ENCODE measurements at places on chromosomes 7 and 10. TPM values are rescaled to one million over a fixed set of nuclear protein-coding genes. Genes with fewer than 3 reads are reported as not detected.

The KIF20B gene
- total RNA-seq: 2.0 TPM

The OR2AE1 gene
- 2.9 TPM for total RNA-seq

The H2BK1 gene
- total RNA-seq: not detected

The CFAP69 gene
- total RNA-seq: 14.0 TPM

The C10orf62 gene
- total RNA-seq: 1.2 TPM

The PTPRZ1 gene
- total RNA-seq: 5.1 TPM

The NACAD gene
- total RNA-seq: 11.1 TPM

The ASAH2 gene
- total RNA-seq: 0.41 TPM

The CLEC5A gene
- total RNA-seq: 3.7 TPM

- H3K4me1 ChIP-seq: no peaks in the 10 kb centered on the region
- H3K27me3 ChIP-seq: no peaks in the 10 kb centered on the region
- H3K36me3 ChIP-seq: no peaks in the 10 kb centered on the region
- no peak overlapping the region for H3K4me3 ChIP-seq
Measured at GRCh38 chr7:113774182-113774807, 144.5 kb downstream of the PPP1R3A start.

DNA sequence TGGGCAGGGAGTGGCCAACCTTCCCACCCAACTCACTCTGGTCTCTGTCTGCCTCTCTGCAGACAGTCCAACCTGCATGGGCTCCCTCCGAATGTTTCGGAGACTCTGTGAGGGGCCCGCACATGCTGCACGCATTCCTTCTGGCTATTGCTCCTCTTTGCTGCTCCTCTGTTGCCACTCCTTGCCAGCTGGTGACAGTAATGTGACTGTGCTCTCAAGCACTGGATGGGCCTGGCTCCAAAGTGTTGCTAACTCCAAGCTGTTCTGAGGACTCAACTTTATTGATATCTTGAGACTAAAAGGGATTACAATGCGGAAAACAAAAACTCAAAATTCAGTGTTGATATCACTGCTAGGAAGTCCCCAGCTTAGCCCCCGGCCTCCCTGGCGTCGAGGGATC is 105.4 kb upstream of the KIF5B start:
- H3K4me1 ChIP-seq: no peaks in the 10 kb centered on the region
- H3K27me3 ChIP-seq: no peaks in the 10 kb centered on the region
- H3K27ac ChIP-seq: no peak overlapping the region
- H3K36me3 ChIP-seq: no peaks in the 10 kb centered on the region
- H3K4me3 ChIP-seq: no peak overlapping the region

DNA sequence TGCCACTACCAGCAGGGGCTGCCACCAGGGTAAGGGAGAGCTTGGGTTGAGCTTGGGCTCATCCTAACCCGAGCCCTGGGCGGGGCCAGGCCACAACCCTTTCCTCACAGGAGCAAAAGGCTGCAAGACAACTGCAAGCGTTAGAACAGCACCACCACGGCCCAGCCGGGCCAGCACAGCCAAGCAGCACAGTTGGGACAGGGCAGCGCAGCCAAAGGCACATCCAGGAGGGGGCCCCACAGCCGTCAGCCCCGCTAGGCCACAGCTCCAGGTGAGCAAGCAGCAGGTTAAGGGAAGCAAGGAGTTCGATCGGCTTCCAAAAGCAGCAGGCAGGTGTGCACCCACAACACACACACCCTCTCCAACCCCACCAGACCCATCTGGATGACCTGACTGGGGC is 7.0 kb upstream of the NDST2 start:
- H3K27ac ChIP-seq: peak overlapping the region; percentile 81
- peaks cover 28% of the 10 kb centered on the region for H3K4me1 ChIP-seq
- no peaks in the 10 kb centered on the region for H3K27me3 ChIP-seq
- peaks cover 47% of the 10 kb centered on the region for H3K36me3 ChIP-seq

GRCh38 chr10:125134483-125134848 is 25.9 kb downstream of the CTBP2 start:
- no peak overlapping the region for H3K4me3 ChIP-seq
- H3K4me1 ChIP-seq: no peaks in the 10 kb centered on the region
- no peaks in the 10 kb centered on the region for H3K27me3 ChIP-seq
- H3K36me3 ChIP-seq: peaks cover 13% of the 10 kb centered on the region
- no peak overlapping the region for H3K27ac ChIP-seq
- DNase-seq: no peak

DNA sequence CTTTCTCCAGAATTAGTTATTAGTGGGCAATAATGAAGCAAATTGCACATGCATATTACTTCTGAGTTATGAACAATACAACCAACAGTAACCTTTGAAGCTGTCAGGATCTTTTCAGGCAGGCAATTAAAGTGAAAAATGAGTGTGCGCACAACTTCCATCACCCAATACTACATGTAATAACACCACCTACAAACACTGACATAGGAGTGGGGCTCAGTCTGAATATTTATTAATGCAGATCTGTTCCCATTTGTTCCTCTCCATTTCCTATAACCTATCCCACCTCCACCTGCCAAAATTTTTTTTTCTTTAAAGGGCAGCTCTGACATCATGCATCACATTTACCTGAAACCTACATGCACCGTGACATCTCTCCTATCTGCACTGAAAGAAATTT is 177.2 kb downstream of the JAZF1 start:
- DNase-seq: no peak
- H3K36me3 ChIP-seq: no peaks in the 10 kb centered on the region
- H3K27ac ChIP-seq: no peak overlapping the region
- H3K27me3 ChIP-seq: no peaks in the 10 kb centered on the region

DNA sequence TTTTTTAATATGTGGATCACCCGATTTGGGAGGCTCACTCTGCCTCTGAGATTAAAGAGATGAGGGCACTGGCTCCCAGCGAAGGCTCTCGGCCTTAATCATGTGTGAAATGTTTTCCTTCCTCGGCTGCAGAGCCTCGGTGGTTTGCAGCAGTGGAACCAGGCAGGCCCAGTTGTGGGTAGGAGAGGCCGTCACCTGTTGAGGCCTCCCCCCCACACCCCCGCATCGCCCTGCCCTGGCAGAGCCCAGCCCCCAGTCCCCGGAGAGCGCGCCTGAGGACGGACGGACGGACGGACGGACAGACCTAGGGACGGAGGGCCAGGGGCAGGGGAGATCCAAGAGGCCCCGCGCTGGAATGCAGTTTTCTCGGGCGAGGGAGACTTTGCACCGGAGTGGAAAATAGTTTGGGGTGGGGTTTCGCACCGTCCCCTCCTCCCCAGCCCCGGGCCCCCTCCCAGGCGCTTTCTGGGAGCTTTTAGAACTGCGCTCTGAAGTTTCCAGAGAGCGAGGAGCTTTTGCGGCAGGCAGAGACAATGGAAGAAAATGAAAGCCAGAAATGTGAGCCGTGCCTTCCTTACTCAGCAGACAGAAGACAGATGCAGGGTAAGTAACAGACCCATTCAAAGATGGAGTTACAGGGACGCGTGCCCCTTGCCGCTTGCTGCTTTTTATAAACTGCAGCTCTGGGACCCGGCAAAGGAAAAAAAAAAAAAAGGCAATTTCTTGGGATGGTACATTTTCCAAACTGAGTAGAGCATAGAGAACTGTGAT is at the start of gene KIAA1217:
TSS of gene KIAA1217 (plus strand) at position 478 of the 771 bp plus-strand sequence. CDS start at position 534, 56 bp downstream.
- DNase-seq: no peak
- peak within 1 kb of the TSS; percentile 72 for H3K4me3 ChIP-seq
- H3K4me1 ChIP-seq: peaks cover 3% of the 10 kb centered on the region
- peak within 1 kb of the TSS; percentile 60 for H3K27ac ChIP-seq

GRCh38 chr10:109030581-109031210 is 892.6 kb downstream of the XPNPEP1 start:
- H3K4me1 ChIP-seq: no peaks in the 10 kb centered on the region
- H3K27me3 ChIP-seq: no peaks in the 10 kb centered on the region
- H3K27ac ChIP-seq: no peak overlapping the region
- H3K4me3 ChIP-seq: no peak overlapping the region
- H3K36me3 ChIP-seq: no peaks in the 10 kb centered on the region
- DNase-seq: no peak

DNA sequence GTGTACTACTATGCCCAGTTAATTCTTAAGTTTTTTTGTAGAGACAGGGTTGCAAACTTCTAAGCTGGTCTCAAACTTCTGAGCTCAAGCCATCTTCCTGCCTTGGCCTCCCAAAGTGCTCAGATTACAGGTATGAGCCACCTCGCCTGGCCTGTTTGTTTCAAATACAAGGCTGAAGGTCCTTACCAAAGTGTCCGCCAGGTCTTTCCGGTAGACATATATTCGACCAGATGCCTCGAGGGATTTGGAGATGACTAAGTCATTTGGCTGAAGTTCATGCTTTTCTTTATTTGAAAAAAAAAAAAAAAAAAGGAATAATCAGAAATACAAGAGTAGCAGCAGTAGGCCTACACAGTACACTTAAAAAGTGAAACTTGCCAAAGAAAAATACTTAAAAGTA is 204.5 kb upstream of the CDCA7L start:
- H3K36me3 ChIP-seq: no peaks in the 10 kb centered on the region
- DNase-seq: no peak
- H3K4me3 ChIP-seq: no peak overlapping the region
- no peaks in the 10 kb centered on the region for H3K4me1 ChIP-seq

DNA sequence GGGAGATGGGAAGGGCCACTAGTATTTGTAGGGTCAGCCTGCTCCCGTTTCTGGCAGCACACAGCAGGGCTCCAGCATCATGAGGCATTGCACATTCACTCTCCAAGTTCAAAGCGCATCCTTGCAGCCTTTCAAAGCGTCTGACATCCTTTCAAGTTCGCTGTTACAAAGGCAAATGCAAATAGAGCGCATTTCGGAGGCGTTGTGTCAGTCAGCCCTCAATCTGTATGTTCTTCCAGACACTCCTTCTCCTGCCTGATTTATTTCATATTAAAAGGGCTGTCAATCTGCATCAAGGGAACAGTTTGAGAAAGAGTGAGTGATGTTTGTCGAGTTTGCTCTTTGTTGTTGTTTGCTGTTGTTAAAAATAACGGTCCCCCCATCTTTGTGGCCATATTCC is 188.5 kb downstream of the SNX10 start:
- no peak for DNase-seq
- H3K36me3 ChIP-seq: no peaks in the 10 kb centered on the region
- no peaks in the 10 kb centered on the region for H3K27me3 ChIP-seq
- H3K27ac ChIP-seq: no peak overlapping the region
- no peaks in the 10 kb centered on the region for H3K4me1 ChIP-seq

GRCh38 chr10:89664203-89664602 is 19.2 kb upstream of the PANK1 start:
- no peaks in the 10 kb centered on the region for H3K36me3 ChIP-seq
- no peak overlapping the region for H3K27ac ChIP-seq
- no peak overlapping the region for H3K4me3 ChIP-seq

- no peaks in the 10 kb centered on the region for H3K36me3 ChIP-seq
- H3K4me3 ChIP-seq: no peak overlapping the region
- DNase-seq: no peak
- no peak overlapping the region for H3K27ac ChIP-seq
- no peaks in the 10 kb centered on the region for H3K27me3 ChIP-seq
Measured at GRCh38 chr10:90983914-90984549, 63.1 kb upstream of the ANKRD1 start.

GRCh38 chr7:16644636-16645592 is 640 bp downstream of the ANKMY2 start:
- no peaks in the 10 kb centered on the region for H3K36me3 ChIP-seq
- H3K27me3 ChIP-seq: no peaks in the 10 kb centered on the region
- H3K4me3 ChIP-seq: peak overlapping the region; percentile 94

DNA sequence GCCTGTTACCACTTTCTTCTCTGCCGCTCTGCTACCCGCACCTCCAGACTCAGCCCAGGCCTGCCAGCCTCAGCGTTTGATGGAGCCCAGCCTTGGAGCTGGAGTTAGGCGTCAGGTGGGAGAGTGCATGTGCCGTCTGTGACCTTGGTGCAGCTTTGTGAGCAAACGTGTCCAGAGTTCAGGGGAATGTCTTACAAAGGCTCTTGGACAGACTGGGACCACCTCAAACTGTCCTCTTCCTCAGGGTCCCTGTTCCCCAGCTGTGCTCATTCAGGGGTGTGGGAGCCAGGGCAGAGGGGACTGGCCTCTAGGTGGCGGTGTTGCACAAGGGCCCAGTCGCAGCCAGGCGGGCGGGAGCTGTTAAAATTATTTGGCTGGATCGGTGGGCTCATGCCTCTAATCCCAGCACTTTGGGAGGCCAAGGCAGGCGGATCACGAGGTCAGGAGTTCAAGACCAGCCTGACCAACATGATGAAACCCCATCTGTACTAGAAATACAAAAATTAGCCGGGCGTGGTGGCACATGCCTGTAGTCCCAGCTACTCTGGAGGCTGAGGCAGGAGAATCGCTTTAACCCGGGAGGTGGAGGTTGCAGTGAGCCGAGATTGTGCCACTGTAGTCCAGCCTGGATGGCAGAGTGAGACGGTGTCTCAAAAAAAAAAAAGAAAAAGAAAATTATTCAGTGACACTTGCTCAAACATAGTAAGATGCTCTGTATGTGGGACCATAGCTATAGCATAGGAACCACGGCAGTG is 89.2 kb downstream of the ADCY1 start:
- DNase-seq: no peak
- no peak overlapping the region for H3K4me3 ChIP-seq
- no peaks in the 10 kb centered on the region for H3K4me1 ChIP-seq
- no peak overlapping the region for H3K27ac ChIP-seq
- H3K36me3 ChIP-seq: no peaks in the 10 kb centered on the region

GRCh38 chr10:83959328-83959727 is 180.0 kb upstream of the GHITM start:
- H3K36me3 ChIP-seq: no peaks in the 10 kb centered on the region
- no peak overlapping the region for H3K27ac ChIP-seq
- no peak overlapping the region for H3K4me3 ChIP-seq
- H3K4me1 ChIP-seq: no peaks in the 10 kb centered on the region

GRCh38 chr7:44269417-44269816 is 56.0 kb downstream of the CAMK2B start:
- H3K27ac ChIP-seq: no peak overlapping the region
- no peak for DNase-seq
- H3K36me3 ChIP-seq: no peaks in the 10 kb centered on the region
- H3K4me3 ChIP-seq: no peak overlapping the region
- no peaks in the 10 kb centered on the region for H3K4me1 ChIP-seq
- H3K27me3 ChIP-seq: no peaks in the 10 kb centered on the region

DNA sequence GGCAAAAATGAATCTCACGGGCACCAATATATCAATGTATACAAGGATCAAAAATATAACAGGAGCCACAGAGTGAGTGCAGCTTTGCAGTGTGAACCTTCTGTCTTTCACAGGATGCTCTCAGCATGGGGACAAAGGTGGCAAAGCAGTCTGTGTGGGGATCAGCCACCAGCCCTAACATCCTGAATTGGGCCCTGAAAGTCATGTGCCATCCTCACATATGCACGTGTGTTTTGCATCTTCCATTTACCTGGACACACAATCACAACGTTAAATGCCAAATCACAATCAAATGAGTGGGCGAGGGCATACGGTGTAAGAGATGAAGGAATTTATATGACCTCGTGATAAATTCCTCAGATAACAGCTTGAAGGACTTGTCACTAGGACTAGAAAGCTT is 6.5 kb downstream of the TAS2R16 start:
- H3K27me3 ChIP-seq: no peaks in the 10 kb centered on the region
- H3K4me1 ChIP-seq: no peaks in the 10 kb centered on the region
- no peak overlapping the region for H3K27ac ChIP-seq
- no peak overlapping the region for H3K4me3 ChIP-seq
- no peak for DNase-seq
- no peaks in the 10 kb centered on the region for H3K36me3 ChIP-seq

DNA sequence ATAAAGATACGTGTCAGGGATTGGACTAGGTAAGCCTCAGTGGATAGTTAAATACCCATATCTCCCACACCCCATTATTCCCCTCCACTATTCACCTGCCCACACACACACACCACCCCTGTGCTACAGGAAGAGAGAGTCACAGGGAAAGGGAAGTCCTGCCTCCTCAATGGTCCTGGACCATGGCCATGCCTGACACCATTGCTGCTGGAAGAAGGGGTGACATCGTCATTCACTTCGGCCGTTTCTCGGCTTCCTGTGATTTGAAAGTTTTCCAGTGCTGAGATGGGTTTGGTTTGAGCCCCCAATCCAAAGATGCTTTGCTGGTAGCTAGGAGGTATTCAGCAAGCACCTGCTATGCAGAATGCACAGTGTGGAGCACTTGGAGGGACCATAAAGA is 18.5 kb downstream of the PRKAG2 start:
- no peak for DNase-seq
- no peaks in the 10 kb centered on the region for H3K4me1 ChIP-seq
- H3K4me3 ChIP-seq: no peak overlapping the region
- H3K27ac ChIP-seq: no peak overlapping the region

All from thoracic aorta (tissue), 2 donors.